ENCODE measurements at places on chromosomes 11 and 22. TPM values are rescaled to one million over a fixed set of nuclear protein-coding genes. Genes with fewer than 3 reads are reported as not detected.

The GRIK4 gene
- total RNA-seq: 0.27 TPM

The ADAMTS15 gene
- 0.62 TPM for total RNA-seq

DNA sequence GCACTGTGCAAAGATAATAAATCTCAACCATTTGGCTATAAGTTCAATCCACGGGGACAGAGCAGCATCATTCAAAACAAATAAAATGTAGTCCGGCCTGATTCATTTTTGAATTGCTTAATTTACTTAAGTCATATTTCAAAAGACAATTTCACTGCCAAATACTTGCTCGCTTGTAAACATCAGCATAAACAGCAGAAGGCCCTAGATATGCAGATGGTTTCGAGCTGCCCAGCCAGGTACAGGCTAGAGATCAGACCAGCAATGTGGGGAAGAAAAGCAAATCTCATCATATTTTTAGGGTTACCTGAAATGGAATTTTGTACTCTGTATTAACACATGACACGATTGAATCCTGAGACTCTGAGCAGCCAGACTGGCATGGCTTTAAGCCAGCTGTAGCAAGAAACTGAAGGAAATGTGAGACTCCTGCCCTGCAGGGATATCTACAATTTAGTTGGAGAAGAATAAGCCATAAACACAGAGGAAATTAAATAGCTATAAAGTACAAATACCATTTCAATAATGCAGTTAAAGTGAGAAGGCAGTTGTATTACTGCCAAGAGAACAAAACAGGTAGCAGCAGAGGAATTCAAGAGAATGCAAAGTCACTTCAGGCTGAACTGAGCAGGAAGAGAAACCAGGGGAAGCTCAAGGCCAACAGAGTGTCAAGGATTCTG, 440.3 kb downstream of the ETS1 start:
- peak; percentile 23 for DNase-seq

DNA sequence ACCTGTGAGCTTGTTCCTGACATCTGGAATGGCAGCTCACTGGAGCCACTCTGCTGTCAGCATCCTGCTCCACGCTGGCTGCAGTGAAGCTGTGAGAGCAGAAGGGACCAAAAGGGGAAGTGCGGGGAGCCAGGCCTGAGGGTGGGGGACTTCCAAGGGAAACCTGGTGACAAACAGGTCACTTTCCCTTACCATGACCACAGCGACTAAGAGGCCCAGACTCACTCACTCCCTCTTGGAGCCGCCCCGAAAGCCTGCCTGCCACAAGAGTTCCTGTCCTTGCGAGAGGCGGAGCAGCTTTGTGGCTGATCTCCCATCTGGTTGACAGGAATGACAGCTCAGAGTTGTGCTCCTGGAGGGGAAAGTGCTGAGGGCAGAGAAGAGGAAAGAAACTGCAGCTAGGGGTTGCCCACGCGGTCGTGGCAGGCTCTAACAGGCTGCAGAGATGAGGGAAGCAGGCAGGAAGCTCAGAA, 183.8 kb upstream of the NTM start:
- no peak for DNase-seq

DNA sequence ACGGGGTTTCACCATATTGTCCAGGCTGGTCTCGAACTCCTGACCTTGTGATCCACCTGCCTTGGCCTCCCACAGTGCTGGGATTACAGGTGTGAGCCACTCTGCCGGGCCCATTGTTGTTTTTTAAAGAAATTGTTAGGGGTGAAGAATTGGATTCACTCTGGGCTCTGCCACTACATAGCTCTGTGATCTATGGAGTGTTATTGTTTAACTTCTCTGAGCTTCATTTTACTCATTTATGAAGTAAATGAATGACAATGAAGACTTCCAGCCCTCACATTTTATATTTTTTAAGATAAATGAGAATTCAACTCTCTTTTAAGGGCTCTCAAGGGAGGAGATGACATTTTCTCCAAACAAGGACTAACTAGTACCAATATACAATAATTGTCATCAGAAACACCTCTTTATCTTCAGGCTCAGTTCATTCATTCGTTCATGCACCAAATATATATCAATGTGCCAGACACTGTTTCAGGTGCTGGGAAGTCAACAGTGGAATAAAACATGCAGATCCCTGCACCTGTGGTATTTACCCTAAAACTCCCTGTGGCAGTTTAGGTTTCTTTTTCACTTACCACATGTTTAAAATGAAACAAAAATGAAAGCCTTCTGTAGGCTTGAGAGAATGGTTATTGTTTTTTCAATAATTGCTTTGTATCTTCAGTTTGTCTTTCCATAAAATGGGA, 23.5 kb upstream of the GRAMD1B start:
- DNase-seq: no peak

GRCh38 chr11:98800696-98801095, 220.1 kb upstream of the CNTN5 start:
- DNase-seq: no peak
